SHP77 (cell line): ENCODE measurements at places on chromosomes 1 and 21.

DNA sequence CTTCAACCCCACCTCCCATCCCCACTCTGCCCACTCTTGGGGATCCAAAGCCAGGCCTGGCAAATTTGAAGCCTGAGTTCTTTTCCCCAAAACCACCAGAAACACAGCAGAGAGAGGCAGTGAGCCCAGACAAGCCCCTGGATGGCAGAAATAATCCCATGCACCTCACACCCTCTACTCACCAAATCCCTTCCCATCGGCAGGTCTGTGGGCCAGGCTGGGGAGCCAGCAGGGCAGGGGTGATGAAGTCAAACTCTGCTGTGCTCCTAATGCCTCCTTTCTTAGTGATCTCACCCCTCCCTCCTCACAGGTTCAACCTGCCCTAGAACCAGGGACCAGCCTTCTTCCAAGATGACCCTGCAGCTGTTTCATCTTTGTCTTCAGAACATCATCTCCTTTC, 72.4 kb downstream of the GLIS1 start:
- no peak for DNase-seq

DNA sequence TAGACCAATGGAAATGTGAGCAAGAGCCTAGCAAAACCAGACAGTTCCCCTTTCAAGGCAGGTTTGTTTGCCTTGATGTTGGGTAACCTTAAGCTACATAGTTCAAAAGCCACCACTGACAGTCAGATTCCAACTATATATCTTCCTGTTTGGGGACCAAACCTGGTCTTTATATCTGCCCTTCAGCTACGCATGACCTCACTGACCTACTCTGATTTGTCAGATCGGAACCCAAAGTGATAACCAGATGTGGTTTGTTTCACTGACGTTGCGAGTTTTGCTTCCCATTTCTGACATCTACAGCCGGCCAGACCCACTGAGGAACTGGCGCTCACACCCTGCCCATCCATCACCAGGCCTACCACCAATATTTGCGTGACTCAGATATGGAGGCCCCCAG, 361.1 kb upstream of the CHRM3 start:
- DNase-seq, result no peak

DNA sequence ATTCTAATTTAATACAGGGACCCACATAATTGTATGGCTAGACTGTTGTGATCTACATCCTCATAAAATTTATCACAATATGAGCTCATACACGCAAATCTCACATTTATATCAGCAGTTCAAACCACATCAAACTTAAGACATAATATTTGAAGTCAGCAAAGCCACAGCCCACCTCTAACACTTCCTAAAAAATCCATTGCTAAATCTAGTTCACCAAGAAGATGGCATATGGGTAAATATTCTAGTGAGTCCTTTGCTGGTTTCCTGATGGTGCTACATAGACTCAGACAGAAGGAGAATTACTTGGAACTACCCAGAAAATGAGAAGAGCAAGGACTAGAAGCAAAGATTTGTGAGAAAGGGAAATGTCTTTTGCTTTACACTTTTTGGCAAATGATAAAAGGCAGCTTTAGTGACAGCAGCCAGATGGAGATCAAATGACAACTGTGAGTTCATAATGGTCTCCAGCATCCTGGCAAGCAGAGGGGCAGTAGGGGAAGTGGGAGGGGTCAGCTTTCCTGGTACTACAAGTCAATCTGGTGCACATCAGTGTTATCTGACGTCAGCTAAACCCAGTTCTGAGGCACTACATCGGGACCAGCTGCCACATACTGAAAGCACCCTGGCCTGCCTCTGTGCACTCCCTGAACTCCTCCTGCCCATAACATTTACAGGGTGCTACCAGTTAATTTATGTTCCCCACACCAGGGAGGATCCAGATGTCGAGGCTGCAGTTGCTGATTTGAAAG, 10.6 kb upstream of the GADD45A start:
- peak; percentile 95 for DNase-seq

DNA sequence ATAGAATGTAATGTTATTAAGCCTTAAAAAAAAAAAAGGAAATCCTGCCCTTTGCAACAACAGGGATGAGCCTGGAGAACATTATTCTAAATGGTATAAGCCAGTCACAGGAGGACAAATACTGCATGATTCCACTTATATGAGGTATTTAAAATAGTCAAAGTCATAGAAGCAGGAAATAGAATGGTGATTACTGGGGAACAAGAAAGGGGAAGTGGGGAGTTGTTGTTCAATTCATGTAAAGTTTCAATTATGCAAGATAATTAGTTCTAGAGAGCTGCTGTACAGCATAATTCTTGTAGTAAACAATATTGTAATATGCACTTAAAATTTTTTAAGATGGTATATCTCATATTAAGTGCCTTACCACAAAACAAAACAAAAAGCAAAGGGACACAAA, 13.2 kb downstream of the FCER1A start:
- no peak for DNase-seq

GRCh38 chr21:35227786-35228185, 178.7 kb upstream of the RUNX1 start:
- DNase-seq, result peak; percentile 89

GRCh38 chr1:217718873-217719272, 87.7 kb downstream of the SPATA17 start:
- DNase-seq, result no peak

DNA sequence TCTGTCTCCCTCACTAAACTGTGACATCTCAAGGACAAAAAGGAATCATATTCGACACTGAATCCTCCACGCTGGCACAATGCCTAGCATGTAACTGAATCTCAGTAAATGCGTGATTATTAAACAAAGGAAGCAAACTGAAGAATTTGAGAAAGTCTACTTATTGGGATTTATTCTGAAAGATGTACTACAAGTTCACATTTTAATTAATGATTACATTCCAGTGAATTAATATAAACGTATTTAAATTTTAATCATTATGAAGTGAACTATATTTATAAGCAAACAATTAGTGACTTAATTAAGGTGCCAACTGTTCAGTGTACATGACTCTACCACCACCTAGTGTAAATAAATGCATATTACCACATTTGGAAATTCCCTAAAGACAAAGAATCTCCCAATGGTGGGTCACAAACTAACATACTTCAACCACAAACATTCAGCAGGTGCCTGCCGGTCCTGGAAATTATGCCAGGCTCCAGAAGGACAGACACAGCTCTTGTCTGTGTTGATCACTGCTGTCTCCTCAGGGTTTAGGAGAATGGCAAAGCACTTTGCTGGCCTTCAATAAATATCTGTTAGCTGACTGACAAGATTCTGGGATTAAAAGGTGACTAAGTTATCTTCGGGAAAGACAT, 56.3 kb downstream of the SMYD3 start:
- peak; percentile 50 for DNase-seq

DNA sequence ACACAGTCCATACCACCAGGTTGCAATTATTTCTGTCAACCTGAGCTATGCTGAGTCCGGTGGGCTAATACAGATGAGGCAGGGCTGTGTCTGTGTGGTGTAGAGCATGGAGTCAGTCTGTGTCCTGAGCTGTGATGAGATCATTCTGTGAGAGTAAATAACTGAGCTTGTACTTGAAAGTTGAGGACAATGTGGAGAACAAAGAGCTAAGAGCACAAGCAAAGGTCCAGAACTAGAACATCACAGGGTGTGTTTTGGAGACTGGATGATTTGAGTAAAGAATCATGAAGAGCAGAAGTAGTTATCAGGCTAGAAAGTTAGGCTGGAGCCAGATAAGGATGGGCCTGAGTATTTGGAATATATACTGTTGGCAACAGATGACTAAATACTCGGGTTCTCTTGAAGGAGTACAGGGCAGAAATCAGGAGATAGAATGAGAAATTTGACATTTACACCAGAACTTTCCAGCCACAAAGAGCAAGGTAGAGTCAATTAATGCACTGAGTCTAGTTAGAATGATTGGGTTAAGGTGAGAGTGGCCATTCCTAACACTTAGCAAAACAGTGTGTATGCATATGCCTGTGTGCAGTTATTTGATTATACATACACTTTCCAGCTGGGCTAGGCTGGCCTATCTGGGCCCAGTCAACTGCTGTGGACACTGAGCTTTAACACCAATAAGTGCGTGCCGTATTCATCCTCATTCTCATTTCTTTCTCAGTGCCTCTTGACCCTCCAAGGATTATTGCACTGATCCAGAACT, 48.8 kb downstream of the LEPR start:
- no peak for DNase-seq

GRCh38 chr1:33477451-33477850, 5.0 kb downstream of the ZSCAN20 start:
- DNase-seq, result no peak

DNA sequence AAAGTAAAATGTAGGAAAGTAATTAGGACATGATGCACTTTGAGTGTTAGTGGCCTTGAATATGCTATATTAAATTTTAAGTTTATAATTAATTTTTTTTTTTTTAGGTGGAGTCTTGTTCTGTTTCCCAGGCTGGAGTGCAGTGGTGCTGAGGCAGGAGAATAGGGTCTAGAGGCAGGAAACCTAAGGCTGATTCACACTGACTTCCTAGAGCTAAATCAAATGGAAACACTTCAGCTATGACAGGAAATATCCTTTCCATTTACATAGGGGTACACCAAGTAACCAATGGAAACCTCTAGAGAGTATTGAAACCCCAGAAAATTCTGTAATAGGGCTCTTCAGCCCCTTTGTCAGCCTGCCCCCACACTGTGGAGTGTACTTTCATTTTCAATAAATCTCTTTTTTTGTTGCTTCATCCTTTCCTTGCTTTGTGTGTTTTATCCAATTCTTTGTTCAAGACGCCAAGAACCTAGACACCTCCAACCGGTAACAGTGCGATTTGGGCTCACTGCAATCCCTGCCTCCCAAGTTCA, 17.9 kb upstream of the THRAP3 start:
- no peak for DNase-seq

DNA sequence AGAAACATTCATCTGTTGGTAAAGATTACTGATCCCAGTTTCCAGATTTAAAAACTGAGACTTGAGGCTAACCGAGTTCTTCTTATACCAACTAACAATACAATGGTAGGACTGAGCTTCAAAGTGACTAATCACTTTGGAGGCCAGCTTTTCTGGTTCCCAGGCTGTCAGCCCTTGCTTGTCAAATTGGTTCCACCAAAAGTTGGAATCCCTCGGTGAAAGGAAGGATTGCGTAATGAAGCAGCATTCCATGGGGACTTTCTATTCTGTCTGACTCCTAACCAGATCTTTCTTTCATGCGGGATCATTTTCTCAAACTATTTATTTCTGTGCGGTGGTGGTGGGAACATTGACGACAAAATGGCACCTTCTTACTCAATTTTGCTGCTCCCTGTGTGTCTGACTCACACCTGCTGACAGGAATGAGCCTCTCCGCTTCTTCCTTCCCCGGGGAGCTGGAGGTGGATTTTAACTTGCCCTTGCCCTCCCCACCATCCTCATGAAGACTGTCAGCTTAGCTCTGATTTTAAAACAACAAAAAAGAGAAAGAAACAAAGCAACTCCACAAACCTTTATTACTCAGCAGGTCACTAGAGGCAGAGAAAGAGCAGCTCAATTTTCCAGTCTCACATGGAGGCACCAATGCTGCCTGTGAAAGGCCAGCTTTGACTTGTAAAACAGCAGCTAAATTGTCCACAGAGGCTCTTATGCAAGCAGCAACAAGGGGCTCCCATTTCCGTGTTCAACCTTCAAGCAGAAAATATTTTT, 32.9 kb upstream of the RASAL2 start:
- no peak for DNase-seq

DNA sequence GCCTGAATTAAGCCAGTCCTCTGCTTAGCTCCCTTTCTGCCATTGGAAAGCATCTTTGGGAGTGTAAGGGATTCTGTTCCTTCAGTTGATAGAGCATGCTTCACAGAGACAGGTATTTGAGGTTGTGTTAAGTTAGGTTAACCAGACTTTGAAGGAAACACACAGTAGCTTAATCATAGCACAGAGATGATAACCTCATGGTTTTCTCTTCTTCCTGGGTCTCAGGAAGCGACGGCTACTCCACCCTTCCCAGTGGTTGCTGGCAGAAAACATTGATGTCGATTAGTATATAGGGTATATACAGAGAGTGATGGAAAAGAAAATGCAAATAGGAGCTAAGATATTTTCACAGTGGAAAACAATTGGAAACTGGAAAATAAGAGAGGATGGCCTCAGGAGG, 42.0 kb downstream of the S1PR1 start:
- no peak for DNase-seq

DNA sequence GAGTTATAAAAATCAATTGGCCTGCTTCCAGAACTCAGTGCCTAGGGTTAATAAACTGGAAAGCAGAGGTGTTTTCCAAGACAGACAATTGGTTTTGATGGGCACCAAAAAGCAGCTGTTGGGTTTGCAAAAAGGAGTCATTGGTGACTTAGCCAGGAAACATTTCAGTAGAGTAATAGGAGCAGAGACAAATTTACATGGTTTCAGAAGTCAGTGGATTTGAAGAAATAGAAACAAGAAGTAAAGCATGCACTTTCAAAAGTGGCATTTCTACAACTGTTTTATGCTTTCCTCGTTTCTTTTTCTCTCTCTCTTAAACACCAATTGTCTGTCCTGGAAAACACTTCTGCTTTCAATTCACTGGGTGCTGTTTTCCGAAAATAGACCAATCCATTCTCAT, 87.8 kb downstream of the GLUL start:
- no peak for DNase-seq

DNA sequence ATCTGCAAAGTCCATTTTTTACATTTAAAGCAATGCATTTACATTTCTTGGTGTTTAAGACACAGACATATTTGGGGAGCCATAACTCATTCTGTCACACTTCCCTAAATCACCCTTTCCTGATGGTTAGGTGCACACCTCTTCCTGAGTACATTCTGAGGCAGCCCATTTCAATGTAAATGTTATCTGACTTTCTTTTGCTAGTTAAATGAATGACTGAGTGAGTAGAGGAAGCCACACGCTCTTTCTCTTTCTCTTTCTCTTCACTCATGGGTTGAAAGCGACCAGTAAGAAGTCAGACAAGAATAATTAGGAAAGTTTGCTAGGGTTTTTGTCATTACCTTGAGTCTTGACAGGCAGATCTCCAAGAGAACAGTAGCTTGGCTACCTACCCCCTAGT, 143.1 kb downstream of the S1PR1 start:
- no peak for DNase-seq

DNA sequence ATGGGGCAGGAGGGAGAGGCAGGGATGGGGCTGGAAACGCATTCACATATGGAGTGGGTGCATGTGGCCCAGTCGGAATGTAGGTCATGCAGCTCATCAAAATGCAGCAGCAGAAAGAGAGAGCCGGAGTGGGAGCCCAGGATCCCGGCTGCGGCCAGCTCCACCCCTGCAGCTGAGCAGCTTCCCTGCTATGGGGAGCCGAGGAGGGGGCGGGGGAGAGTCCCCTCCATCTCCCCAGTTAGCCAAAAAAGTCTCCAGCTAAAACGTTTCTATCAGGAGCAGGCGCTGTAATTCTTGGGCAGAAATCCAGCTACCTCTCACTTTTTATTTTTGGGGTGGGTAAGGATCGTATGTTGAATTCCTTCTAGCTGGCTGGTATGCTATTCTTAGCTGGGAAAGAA, 39.7 kb downstream of the MRPL37 start:
- DNase-seq, result no peak

- DNase-seq, result no peak
These were observed 185.8 kb downstream of the NRIP1 start for GRCh38 chr21:14878971-14879370.

- DNase-seq, result no peak
These were observed 37.3 kb upstream of the IL10 start for GRCh38 chr1:206809504-206810084.

GRCh38 chr1:233796146-233796783, 108.2 kb upstream of the SLC35F3 start:
- no peak for DNase-seq

- DNase-seq, result no peak
These were observed 301.1 kb upstream of the DPYD start for GRCh38 chr1:98221923-98222322.
